Smooth muscle cell of the coronary artery (primary cell): ENCODE measurements at places on chromosomes 2 and 18. TPM values are rescaled to one million over a fixed set of nuclear protein-coding genes. Genes with fewer than 3 reads are reported as not detected.

Gene VWA3B
- not detected in 2 replicates for total RNA-seq

Gene ICA1L
- total RNA-seq, result 1.7 and 4.2 TPM in 2 replicates

Gene NR4A2
- total RNA-seq, result 0.08 TPM in 1 of 2 replicates, not detected in the other

Gene TMEM127
- total RNA-seq, result 12.4 and 13.9 TPM in 2 replicates

Gene DYNAP
- total RNA-seq, result not detected in 2 replicates

Gene RFX8
- 0.30 and 2.8 TPM in 2 replicates for total RNA-seq

Gene RAX
- total RNA-seq, result not detected in 2 replicates

Gene COL6A3
- 1,351 and 2,862 TPM in 2 replicates for total RNA-seq

Gene DSG4
- not detected in 2 replicates for total RNA-seq

Gene LRRTM1
- total RNA-seq, result not detected in 2 replicates
